ENCODE measurements at places on chromosomes 11 and 22. TPM values are rescaled to one million over a fixed set of nuclear protein-coding genes. Genes with fewer than 3 reads are reported as not detected.

GRCh38 chr11:88188251-88188931 lies 13.1 kb upstream of the RAB38 start:
- no peak overlapping the region for H3K4me3 ChIP-seq
- H3K36me3 ChIP-seq = no peaks in the 10 kb centered on the region
- no peaks in the 10 kb centered on the region for H3K27me3 ChIP-seq
- peaks cover 6% of the 10 kb centered on the region for H3K4me1 ChIP-seq

DNA sequence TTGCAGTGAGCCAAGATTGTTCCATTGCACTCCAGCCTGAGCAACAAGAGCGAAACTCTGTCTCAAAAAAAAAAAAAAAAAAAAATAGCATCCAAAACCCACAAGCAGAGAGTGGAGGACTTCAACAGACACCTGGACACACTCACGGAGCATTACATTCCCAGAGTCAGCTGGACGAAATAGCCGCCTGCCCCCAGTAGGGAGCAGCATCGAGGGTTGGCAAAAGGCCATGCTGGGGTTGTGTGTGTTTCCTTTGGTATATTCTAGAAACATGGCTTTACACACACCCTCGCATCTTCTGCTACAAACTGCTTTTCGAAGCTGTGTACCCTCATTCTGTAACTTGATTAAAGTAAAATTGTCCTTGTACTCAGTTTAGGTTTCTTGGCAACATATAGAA lies 5.3 kb downstream of the ADA2 start:
- no peak for DNase-seq
- H3K36me3 ChIP-seq = no peaks in the 10 kb centered on the region
- no peak overlapping the region for H3K4me3 ChIP-seq
- H3K27me3 ChIP-seq = no peaks in the 10 kb centered on the region
- peaks cover 19% of the 10 kb centered on the region for H3K4me1 ChIP-seq
- no peak overlapping the region for H3K27ac ChIP-seq

- no peaks in the 10 kb centered on the region for H3K27me3 ChIP-seq
- no peaks in the 10 kb centered on the region for H3K36me3 ChIP-seq
- H3K4me3 ChIP-seq = no peak overlapping the region
- no peak for DNase-seq
Observed at GRCh38 chr11:98061858-98062257, 958.9 kb upstream of the CNTN5 start.

DNA sequence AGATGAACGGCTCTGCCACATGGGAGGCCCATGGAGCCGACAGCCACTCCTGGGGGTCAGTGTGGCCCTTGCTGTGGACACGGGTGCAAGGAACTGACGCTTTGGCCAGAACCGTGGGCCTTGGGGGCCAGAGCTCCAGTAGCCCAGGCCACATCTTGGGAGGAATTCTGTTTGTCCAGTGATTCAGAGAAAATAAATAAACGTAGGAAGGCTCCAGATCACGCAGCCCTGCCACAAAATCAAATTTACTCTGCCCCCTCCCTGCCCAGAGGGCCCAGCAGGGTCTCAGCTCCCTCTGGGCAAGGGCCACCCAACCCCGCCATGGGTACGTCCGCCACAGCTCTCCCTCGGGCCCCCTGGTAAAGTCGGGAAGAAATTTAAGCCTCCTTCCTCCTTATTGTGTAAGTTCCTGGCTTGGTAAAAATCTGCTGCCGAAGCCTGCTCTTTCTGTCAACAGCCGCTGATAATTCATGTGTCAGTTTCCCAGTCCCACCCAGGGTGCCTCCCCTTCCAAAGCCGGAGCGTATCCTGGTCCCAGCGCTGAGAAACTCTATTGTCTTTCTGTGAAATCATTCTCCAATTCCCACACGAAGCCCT lies 6.9 kb upstream of the MUC5AC start:
- H3K36me3 ChIP-seq = no peaks in the 10 kb centered on the region
- H3K4me3 ChIP-seq = no peak overlapping the region
- H3K4me1 ChIP-seq = no peaks in the 10 kb centered on the region
- DNase-seq = no peak
- H3K27ac ChIP-seq = no peak overlapping the region
- H3K27me3 ChIP-seq = no peaks in the 10 kb centered on the region

DNA sequence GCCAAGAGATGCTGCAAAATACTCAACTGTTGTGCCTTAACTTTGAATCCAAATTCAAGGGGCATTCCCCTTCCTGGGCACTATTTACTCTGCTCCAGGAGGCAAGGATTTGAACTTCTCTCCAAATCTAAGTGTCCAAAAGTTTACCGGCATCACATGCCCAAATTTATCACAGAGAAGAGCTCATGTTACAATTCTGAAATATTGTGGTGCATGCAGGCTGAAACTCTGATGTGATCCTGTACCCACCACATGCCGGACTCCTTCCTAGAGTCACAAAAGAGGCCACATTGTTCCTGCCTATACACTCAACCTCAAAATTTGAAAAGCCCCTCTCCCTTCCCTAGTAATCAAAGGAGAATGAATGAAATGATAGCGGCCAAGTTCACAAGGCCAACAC lies 1.3 kb downstream of the TRAF6 start:
- no peaks in the 10 kb centered on the region for H3K27me3 ChIP-seq
- H3K4me1 ChIP-seq = peaks cover 4% of the 10 kb centered on the region
- H3K27ac ChIP-seq = peak overlapping the region; percentile 77
- DNase-seq = no peak

Gene HBE1
- total RNA-seq = 2.7 TPM

Gene BATF2
- 0.98 TPM for total RNA-seq
